Astrocyte of the hippocampus (primary cell): ENCODE measurements at places on chromosomes 7 and 10.

DNA sequence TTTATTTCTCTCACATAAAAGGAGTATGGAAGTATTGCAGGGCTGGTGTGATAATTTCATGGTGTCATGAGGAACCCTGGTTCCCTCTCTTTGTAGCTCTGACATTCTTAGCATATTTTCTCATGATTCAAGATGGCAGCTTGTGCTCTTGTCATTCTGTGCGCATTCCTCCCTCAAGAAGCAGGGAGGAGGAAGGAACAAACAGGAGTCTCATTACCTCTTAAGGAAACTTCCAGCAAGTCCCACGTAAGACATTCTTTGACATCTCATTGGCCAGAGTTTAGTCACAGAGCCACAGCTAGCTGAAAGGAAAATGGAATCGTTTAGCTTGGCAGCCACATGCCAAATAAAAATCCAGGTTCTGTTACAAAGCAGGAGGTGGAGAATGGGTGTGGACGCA lies 546.8 kb downstream of the LRMDA start:
- DNase-seq = peak; percentile 71

- DNase-seq = peak; percentile 35
Measured at GRCh38 chr7:20440472-20441105, 109.9 kb downstream of the ITGB8 start.

GRCh38 chr7:3068530-3068929 lies 24.9 kb upstream of the CARD11 start:
- DNase-seq = no peak

DNA sequence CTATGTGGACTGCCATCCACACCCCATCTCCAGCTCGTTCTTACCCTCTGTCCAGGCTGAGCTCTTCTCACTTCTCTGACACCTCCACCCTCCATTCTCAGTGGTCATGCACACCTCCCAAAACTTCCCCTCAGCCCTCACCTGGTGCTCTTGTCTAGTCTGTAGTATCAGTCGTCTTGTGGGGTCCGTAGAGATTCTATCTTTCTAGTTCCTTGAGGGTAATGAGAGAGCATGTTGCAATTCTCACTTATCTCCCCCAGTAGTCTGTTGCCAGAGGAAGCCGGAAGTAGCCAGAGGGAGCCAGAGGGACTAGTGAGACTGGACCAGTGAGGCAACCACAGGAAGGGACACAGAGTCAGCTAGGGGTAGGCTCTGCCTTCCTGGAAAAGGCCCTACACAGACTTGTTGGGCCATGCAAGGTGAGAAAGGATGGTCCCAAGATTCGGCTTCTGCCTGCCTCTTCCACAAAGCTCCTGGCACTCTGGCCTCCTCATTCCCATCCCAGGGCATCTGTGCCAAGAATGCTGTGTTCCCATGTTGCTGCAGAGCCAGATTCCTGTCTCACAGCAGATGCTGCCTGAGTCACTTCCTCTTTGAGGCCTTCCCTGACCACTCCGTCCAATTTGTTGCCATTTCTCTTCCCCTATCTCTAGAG lies 50.6 kb upstream of the DUSP5 start:
- DNase-seq = peak; percentile 70

DNA sequence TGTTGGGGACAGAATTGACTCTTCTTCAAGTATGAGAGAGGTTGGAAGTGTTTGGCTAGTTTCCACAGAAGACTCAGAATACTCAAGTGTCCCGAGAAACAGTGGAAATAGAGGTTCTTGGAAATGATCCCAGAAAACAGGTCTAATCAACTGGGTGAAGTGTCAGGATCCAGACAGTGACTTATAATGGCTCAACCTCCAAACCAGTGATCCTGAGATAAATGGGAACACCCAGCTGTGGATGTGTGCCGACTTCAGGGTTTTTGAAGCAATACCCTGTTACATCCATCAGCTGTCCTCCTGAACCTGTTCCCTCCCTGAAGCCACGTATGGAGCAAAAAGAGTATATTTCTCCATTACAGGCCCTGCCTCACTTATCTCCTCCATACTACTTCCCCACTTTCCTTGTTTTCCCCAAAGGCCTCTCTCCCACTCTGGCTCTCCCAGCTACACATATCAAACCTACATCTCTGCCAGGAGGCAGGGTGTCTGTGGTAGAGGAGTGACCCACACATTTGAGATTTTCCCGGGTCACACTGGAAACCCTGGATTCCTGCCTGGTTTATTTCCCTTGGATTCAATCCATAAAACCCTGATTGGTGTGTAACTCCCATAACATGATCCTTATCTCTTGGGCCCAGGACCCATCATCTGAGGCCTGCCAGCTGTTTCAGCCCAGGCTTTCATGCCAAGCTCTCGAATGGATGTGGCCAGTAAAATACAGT lies 17.6 kb upstream of the ELOVL3 start:
- DNase-seq = peak; percentile 14

DNA sequence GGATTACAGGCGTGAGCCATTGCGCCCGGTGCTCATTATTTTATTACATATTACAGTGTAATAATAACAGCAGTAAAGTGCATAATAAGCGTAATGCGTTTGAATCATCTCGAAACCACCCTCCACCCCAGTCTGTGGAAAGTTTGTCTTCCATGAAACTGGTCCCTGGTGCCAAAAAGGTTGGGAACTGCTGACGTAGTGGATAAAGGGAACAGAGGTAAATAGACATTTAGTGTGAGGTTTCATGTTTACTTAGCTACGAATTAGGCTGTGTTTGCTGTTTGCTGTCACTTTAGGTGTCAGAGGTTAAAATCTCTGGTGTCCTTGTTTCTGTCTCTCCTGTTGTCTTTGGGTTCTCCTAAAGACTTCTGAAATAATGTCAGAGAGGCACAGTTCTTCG lies 60.3 kb upstream of the SLC39A12 start:
- no peak for DNase-seq

- no peak for DNase-seq
Measured at GRCh38 chr10:30116041-30116491, 56.7 kb upstream of the JCAD start.

DNA sequence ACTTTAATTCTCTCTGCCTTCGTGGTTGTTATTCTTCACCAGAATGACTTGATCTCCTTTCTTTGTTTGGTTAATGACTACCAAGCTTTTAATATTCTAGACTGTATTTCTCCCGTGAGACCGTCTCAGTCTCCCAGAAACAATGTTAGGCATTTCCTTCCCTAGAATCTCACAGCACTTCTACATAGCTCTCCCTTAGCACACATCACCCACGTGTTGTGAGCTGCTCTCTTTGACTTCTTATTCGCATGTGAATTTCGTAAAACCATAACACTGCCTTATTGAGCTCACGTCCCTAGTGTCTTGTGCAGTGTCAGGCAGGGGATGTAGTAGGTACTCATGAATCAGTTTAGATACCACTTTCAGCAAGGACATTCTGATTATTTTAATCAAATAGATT lies 57.5 kb upstream of the MGAM2 start:
- DNase-seq = peak; percentile 18

DNA sequence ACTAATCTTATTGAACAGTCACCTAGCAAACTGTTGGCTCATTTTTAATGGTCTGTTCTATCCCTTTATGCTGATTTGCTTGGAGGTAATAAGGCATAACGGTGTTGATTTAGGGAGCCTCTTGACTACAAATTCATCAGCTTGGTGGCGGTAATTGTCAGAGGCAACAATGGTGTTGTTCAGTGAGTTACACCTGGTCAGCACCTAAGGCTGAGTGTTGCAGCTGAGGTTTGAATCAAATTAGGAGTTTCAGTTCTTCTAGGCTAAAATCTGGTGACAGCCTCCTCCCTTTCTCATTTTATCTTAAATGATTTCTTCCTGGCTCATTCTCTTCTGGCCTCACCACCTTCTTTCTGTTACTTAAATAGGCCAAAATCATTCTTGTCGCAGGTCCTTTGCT lies 42.3 kb upstream of the SP8 start:
- no peak for DNase-seq

- DNase-seq = no peak
Measured at GRCh38 chr10:7689591-7689990, 13.5 kb upstream of the ITIH2 start.

- peak; percentile 58 for DNase-seq
Measured at GRCh38 chr10:32377458-32378259, 30.7 kb upstream of the EPC1 start.

DNA sequence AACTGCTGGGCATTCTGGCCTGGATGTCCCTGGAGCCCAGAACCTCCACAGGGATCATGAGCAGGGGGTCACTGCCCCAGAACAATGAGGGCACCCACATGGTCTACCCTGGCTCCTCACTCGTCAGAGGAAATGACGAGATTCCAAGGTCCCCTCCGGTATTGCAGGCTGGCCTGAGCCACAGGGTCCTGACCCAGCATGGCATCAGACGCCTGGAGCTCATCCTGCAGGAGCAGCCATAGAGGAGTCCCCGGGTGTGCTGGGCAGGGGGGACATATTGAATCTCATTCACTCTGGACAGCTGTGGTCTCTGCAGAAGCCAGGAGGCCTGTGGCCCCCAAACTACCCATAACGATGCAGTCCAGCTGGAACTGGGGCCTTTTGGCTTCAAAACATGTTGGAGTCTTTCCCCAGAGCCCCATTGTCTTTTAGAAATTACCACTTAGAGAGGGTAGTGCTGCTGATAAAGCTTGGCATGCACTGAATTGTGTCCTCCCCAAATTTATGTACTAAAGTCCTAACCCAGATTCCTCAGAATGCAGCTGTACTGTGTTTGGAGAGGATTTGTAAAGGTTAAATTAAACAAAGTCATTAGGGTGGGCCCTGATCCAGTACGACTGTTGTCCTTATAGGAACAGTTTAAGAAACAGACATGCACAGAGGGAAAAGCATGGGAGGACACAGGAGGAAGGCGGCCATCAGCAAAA lies 27.7 kb downstream of the ANXA8 start:
- DNase-seq = no peak

- peak; percentile 84 for DNase-seq
Measured at GRCh38 chr7:141072548-141073172, 1.2 kb upstream of the TMEM178B start.

DNA sequence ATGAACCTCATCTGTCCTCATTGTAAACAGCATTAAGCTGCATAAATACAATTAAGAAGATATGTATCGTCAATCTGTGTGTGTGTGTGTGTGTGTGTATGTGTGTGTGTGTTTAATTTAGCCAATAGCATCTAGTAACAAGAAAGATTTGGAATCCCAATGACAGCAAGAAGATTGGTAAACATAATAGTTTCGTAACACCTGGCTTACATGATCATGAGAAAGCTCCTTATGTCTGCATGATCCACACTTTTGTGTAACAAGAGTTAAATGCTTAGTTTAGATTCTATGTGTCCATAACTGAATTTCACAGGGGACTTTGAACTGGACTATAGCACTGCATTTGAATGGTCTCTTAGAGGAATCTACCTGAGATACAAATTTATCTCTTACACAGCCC lies 191.0 kb upstream of the BET1 start:
- DNase-seq = no peak

DNA sequence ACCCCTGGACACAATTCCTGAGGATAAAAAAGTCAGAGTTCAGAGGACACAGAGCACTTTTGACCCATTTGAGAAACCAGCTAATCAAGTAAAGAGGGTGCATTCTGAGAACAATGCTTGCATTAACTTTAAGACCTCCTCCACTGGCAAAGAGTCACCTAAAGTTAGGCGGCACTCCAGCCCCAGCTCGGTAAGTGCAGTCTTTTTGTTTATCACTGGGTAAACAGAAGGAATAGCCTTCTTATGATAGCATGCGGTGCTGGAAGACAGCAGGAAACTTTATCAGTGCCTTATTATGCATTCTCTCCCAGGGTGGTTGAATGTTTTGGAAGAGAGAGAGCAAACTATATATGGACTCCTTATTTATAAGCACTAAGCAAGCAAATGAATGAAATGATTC lies 130.5 kb downstream of the CDK14 start:
- peak; percentile 37 for DNase-seq

GRCh38 chr10:13118784-13119410 lies 18.9 kb downstream of the OPTN start:
- no peak for DNase-seq

GRCh38 chr7:140899883-140900282 lies 24.8 kb downstream of the BRAF start:
- peak; percentile 61 for DNase-seq

GRCh38 chr7:188727-189500 lies 3.5 kb upstream of the FAM20C start:
- no peak for DNase-seq

DNA sequence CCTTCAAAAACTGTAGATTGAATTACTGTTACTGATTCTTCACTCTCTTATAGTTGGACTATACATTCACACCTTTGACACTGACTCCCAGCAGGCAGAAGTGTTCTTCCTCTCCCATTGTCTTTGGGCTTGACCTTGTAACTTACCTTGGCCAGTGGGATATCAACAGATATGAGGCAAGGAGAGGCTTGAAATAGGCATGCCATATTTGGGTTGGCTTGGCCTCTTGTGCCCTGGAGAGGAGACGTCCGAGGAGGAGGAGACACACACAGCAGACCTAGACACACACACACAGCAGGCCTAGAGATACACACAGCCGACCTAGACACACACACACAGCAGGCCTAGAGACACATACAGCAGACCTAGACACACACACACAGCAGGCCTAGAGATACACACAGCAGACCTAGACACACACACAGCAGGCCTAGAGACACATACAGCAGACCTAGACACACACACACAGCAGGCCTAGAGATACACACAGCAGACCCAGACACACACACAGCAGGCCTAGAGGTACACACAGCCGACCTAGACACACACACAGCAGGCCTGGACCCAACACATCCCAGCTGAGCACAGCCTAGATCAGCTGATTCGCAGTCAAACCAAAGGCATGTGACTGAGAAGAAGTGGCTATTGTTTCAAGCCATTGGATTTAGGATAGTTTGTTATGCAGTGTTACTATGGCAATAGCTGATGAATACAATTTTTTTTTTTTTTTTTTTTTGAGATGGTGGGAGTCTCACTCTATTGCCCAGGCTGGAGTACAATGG lies 12.5 kb upstream of the GNA12 start:
- peak; percentile 16 for DNase-seq

DNA sequence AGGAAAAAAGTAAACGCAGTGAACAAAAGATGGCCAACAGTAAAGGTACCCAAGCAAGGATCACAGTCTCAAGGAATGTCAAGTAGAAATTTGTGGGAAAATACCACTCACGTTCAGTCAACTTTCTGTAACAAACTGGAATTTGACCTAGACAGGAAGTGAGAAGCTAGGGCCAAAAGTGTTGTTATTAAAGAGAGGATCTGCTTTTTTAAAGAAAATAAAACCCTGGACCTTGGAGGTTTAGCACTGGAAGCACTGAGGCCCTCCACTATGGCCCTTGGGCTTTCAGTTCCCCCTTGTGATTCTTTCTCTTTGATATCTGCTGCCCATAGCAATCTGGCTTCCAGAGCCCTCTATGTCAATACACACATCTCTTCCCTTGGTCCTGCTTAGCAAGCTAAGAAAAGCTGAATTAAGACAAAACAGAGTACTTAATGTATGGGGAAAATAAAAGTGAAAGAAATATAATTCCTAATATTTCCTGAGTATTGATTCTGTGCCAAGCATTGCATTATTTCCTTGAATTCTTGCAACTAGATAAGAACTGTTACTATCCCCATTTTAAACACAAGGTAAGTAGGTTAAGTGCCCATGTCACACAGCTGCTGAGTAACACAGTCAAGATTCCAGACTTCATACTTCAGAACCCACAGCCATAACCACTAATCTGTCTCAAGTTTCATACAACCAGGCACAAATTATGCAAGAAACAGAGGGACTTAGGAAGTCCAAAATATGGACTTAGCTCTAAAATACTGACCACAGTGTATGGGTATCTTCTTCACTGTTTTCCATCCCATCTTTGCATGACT lies 2.6 kb upstream of the ZNF438 start:
- DNase-seq = peak; percentile 87
